Ovary (tissue), 10 donors: ENCODE measurements at places on chromosomes 7 and 10.
A peak's percentile ranks its signal among the peaks of the same experiment; 100 is the strongest.

DNA sequence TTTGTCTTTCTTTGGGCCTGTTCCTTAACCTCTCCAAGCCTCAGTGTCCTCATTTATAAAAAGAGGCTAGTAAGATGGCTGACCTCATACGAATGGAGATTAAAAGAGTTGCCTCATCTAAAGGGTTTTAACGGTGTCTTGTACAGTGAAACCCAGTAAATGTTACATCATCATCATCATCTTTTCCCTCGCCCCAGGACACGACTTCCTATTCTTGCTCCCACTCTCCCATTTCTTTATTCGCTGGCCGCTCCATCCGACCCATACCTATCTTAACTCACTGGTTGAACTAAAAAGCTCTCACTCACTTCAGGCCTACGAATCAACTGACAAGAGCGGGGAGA lies 554 bp downstream of the FRA10AC1 start:
- DNase-seq = peak; percentile 27

- no peak for DNase-seq
These were observed 16.4 kb downstream of the AOAH start for GRCh38 chr7:36707898-36708297.

DNA sequence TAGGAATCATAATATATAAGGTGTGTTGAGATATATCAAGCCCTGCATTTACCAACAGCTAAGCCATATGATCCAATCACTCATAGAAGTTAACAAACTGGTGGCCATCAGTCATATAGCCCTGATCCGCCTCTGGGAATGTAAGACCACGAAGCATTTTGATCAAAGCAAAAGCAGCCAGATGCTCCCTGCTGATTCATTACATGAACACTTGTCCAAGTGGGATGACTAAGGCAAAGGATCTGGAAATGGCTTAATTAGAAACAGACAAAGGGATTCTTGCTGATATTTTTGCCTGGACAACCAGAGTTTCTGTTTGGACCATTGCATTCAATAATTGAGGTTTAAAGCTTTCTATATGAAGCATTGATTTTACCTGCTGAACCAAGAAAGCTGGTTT lies 535.5 kb downstream of the GPAM start:
- DNase-seq = no peak

- no peak for DNase-seq
These were observed 185.8 kb downstream of the CACNB2 start for GRCh38 chr10:18325889-18326531.
